ENCODE measurements at places on chromosomes 7 and 10.
A peak's percentile ranks its signal among the peaks of the same experiment; 100 is the strongest.

- no peak overlapping the region for H3K27ac ChIP-seq
- H3K4me1 ChIP-seq, result no peaks in the 10 kb centered on the region
- H3K36me3 ChIP-seq, result no peaks in the 10 kb centered on the region
- no peaks in the 10 kb centered on the region for H3K27me3 ChIP-seq
Measured at GRCh38 chr7:27585781-27586447, 76.8 kb downstream of the HIBADH start.

GRCh38 chr7:30162622-30163124, 27.9 kb downstream of the MTURN start:
- no peak for DNase-seq
- H3K4me1 ChIP-seq, result peaks cover 14% of the 10 kb centered on the region
- no peaks in the 10 kb centered on the region for H3K27me3 ChIP-seq
- H3K27ac ChIP-seq, result no peak overlapping the region

- H3K4me1 ChIP-seq, result no peaks in the 10 kb centered on the region
- H3K4me3 ChIP-seq, result no peak overlapping the region
- no peak for DNase-seq
- H3K27ac ChIP-seq, result no peak overlapping the region
Measured at GRCh38 chr7:17333221-17333620, 34.8 kb downstream of the AHR start.

GRCh38 chr7:71389976-71390375, 258.0 kb downstream of the GALNT17 start:
- H3K36me3 ChIP-seq, result no peaks in the 10 kb centered on the region
- H3K27me3 ChIP-seq, result no peaks in the 10 kb centered on the region
- H3K4me3 ChIP-seq, result no peak overlapping the region
- no peak for DNase-seq
- no peaks in the 10 kb centered on the region for H3K4me1 ChIP-seq
- no peak overlapping the region for H3K27ac ChIP-seq

- no peaks in the 10 kb centered on the region for H3K36me3 ChIP-seq
- peak within 1 kb of the TSS; percentile 33 for H3K4me3 ChIP-seq
- peaks cover 12% of the 10 kb centered on the region for H3K4me1 ChIP-seq
- H3K27ac ChIP-seq, result no peak within 1 kb of the TSS
- DNase-seq, result no peak
Measured at GRCh38 chr10:91632671-91633550, at the start of gene PPP1R3C. TSS of gene PPP1R3C (minus strand) at chr10:91633071. CDS start at chr10:91632969, 102 bp downstream.

- no peaks in the 10 kb centered on the region for H3K27me3 ChIP-seq
- H3K36me3 ChIP-seq, result no peaks in the 10 kb centered on the region
- no peak overlapping the region for H3K4me3 ChIP-seq
- DNase-seq, result no peak
- H3K27ac ChIP-seq, result no peak overlapping the region
Measured at GRCh38 chr7:82406937-82407336, 36.6 kb downstream of the CACNA2D1 start.
